ENCODE measurements at places on chromosomes 6 and 20.

- no peak for DNase-seq
Measured at GRCh38 chr20:13317439-13317838, 96.4 kb downstream of the ISM1 start.

DNA sequence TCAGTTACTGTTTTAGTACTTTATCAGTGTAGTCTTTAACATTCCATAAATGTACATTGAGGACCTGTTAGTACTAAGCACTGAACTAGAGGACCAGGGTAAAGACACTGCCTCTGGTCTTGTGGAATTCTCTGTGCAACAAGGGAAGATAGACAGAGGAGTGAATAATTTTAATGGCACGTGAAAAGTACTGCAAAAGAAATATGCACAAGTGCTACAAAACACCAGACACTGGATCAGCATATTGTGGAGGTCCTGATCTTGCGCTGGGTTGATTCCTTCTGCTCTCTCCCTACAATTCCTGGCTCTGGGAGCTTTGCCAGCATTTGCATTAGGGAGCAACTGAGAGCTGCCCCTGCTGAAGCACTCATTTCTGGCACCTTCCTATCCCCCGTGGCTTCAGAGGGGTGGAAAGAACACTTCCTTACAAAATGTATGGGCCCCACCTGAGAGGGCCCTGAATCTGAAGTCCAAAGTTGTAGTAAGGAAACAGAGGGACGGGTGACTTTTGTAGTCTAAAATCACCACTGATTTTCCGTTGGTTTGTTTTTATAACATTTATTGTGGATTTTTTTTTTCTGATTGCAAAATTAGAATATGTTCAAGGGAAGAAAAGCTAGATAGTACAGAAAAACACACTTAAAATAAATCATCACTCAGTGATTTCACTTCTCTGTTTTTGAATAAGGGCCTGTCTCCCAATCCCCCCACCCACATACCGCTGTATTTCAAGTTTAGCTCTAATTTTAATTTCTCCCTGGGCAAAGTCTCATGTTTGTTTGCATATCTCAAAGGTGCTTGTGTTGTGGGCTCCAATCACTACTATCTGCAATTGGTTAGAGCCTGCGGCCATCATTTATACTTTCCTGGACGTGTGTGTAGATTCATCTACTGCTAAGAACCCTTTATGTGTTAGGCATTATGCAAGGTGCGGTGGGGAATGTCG is 4.9 kb downstream of the PKIG start:
- no peak for DNase-seq

- DNase-seq: peak; percentile 55
Measured at GRCh38 chr6:169250660-169251059, 3.0 kb downstream of the THBS2 start.

DNA sequence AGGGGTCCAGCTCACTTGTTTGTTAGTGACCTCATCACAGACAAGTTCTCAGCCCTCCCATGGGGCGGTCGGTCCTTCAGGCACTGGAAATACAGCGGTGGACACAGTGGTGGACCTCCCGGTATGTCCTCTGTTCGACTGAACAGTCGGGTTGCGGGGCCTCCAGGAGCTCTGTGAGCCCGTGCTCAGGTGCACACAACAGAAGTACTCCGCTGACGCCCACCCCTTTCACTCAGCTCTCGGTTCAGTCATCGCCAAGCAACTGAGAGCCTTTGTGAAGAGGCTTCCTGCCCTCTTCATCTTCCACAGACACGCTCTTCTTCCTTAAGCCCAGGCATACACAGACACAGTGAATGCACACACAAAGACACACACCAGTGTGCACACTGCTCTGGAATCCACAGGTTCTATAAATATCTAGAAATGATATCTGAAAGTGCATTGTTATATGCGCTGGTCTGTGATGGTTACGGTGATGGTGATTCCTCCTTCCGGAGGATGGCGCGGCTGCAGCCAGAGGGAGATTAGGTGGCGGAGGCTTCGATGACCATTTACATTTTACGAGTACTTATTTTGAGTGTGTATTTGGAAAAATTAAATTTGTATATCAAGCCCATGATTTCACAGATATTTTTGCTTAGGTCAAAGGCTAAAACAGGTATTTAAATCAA is 46.8 kb upstream of the BHLHE23 start:
- no peak for DNase-seq

GRCh38 chr6:83114164-83114563 is 46.7 kb downstream of the DOP1A start:
- DNase-seq: no peak

DNA sequence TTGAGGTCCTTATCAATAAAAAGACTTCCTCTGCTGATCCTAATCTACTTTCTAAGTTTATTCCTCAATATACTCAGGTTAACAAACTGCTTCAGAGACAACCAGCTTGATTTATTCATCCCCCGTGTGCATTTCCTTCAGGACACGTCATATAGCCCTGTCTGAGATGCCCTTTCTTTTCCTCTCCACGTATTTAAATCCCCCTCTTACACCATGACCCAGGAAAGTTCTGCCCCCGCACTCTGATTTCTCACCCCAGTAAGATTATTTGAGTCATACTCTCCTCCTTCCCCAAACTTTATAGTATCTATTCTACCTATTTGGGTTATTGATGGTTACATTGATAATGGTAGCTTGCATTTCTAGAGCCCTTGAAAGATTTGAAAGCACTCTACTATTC is 9.8 kb upstream of the CGA start:
- no peak for DNase-seq
